Right renal cortex interstitium (tissue), 3 donors: ENCODE measurements at places on chromosomes 3 and 15. TPM values are rescaled to one million over a fixed set of nuclear protein-coding genes. Genes with fewer than 3 reads are reported as not detected.

The IL17RC gene
- 35.9 TPM for polyA plus RNA-seq

The TMEM42 gene
- 30.1 TPM for polyA plus RNA-seq

The GOLGA8T gene
- 0.75 TPM for polyA plus RNA-seq

The PLCH1 gene
- polyA plus RNA-seq = 11.4 TPM

The POLR2H gene
- 91.3 TPM for polyA plus RNA-seq

The RETNLB gene
- not detected for polyA plus RNA-seq

The ISLR gene
- polyA plus RNA-seq = 49.7 TPM

The ADAMTS17 gene
- 2.1 TPM for polyA plus RNA-seq

The RBM5 gene
- polyA plus RNA-seq = 234 TPM

The UPK1B gene
- 10.1 TPM for polyA plus RNA-seq
